Aorta (tissue), 5 donors: ENCODE measurements at places on chromosomes 7 and 10. TPM values are rescaled to one million over a fixed set of nuclear protein-coding genes. Genes with fewer than 3 reads are reported as not detected.

DNA sequence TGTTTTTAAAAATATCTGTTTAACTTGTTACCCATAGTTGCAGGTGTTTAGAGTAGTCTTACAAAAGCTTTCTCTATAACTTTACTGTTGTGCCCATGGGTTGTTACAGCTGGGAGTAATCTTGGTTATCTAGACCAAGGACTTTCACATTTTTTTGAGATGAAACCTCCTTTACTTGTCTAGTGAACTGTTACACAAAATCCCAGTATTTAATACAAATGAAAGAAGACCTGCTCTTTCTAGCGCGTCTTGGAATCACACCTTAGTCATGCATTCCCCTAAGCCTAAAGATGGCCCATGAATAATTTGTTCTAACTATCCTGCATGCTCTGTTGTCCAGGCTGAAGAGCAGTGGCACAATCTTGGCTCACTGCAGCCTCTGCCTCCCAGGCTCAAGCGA lies 38.0 kb downstream of the CSGALNACT2 start:
- no peak for DNase-seq

- DNase-seq: no peak
Measured at GRCh38 chr10:129601737-129602136, 134.7 kb downstream of the MGMT start.

GRCh38 chr10:8400892-8401291 lies 346.4 kb downstream of the GATA3 start:
- no peak for DNase-seq

GRCh38 chr7:148306759-148307158 lies 283.8 kb upstream of the C7orf33 start:
- no peak for DNase-seq

DNA sequence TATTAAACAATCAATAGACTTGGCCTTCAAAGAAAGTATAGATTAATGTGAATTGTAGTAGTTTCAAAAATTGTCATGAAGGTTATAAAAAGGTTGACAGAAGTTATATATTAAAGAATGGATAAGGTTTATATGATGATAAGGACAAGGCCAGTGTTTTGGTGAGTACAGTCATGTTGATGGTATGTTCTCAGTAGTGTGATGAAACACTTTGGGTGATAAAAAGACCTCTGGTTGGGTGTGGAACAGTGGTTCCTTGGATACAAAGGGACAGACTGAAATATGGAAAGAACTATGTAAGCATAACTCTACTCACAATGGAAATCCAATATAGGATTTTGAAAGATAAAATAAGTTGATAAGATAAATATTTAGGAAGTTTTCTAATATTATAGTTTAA lies 866.3 kb downstream of the ANKRD7 start:
- no peak for DNase-seq

- no peak for DNase-seq
Measured at GRCh38 chr7:6248581-6248980, 23.8 kb downstream of the CYTH3 start.

- DNase-seq: no peak
Measured at GRCh38 chr7:30923009-30923773, 11.5 kb downstream of the AQP1 start.

DNA sequence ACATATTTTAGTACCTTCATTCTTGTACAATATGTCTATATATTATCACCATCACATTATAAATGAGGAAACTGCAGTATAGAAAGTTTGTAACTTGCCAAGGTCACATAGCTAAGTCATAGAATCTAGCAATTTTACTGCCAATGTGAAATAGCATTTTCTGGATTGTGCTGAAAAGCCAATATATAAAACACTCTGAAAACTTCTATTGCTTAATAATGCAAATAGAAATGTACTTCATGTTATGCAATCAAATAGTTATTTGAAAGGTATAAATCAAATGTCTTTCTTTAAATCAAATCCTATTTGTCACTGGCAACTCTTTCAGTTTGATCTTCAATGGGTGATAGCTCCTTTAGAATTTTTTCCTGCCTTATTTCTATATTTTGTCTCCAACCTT lies 129.5 kb downstream of the TMEM26 start:
- no peak for DNase-seq

GRCh38 chr10:114715171-114715670 lies 57.1 kb upstream of the ABLIM1 start:
- DNase-seq: no peak

- no peak for DNase-seq
Measured at GRCh38 chr7:14999331-14999730, 96.8 kb upstream of the DGKB start.

GRCh38 chr10:51382181-51382580 lies 307.9 kb downstream of the PRKG1 start:
- no peak for DNase-seq

GRCh38 chr7:117004899-117005298 lies 51.6 kb downstream of the ST7 start:
- DNase-seq: no peak

GRCh38 chr7:73515178-73515577 lies 6.9 kb downstream of the BAZ1B start:
- DNase-seq: no peak

GRCh38 chr7:1662101-1662500 lies 8.0 kb upstream of the ELFN1 start:
- DNase-seq: peak; percentile 49

GRCh38 chr7:72182036-72182435 lies 230.1 kb downstream of the CALN1 start:
- DNase-seq: no peak

GRCh38 chr10:79127151-79127961 lies 58.6 kb downstream of the ZMIZ1 start:
- DNase-seq: peak; percentile 82

DNA sequence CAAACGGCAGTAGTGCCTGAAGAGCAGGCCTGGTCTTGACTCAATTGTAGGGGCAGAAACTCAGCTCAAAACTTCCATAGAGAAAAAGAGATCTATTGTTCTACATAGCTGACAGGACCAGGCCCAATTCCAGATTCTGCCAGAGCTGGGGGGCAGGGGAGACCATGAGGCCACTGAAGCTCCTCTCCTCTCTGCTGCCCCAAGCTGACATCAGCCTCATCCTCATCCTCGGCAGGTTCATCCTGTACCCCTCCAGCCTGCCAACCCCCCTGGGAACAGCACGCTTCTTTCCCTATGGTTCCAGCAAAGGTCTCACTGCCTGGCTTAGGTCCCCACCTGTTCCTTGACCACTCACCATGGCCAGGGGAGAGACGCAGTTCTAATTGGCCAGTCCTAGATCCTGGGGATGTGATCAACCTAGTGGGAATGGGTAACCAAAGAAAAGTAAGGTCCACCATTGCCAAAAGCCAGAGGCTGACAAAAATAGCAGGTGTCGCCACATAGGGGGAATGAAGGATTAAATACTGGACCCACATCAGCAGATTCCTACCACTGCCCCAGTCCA lies 42.9 kb downstream of the CCDC3 start:
- no peak for DNase-seq

- DNase-seq: no peak
Measured at GRCh38 chr10:14656052-14656730, 118.5 kb downstream of the FAM107B start.

DNA sequence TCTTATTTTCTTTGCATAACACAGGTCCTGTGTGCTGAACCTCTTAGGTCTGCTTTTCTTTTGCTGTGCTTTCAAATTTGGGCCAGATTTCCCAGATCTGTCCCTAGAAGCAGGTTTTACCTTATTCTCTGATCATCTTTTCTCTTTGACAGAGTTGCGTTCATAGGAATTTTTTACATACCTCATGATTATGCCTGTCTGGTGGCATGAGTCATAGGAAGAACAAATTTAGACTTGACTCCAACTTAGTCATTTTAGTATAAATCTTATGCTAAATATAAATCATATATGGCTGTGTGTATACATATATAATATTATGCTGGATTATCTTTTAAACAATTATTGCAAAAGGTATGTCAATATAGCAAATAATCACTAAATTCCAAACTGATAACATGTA lies 1038.9 kb downstream of the GRM8 start:
- no peak for DNase-seq

- DNase-seq: no peak
Measured at GRCh38 chr7:21367081-21367480, 60.8 kb upstream of the SP4 start.

DNA sequence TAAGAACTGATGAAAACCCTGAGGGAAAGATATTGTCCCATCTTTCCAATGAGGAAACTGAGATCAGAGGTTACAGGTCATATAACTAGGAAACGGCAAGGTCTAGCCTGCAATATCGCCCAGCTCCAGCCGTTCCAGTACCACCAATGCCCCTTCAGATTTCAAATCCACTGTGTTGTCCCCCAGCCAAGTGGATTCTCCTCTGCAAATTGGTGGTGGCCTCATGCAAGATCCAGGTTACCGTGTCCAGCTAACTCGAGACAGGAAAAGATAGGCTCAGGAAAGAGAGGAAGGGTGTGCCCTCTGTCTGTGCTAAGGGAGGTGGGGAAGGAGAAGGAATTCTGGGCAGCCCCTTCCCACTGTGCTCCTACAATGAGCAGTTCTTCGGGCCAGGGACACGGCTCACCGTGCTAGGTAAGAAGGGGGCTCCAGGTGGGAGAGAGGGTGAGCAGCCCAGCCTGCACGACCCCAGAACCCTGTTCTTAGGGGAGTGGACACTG lies 25.3 kb downstream of the PRSS2 start:
- DNase-seq: no peak

GRCh38 chr7:54879776-54880175 lies 120.8 kb upstream of the SEC61G start:
- DNase-seq: no peak

- DNase-seq: no peak
Measured at GRCh38 chr7:36575832-36576231, 148.5 kb downstream of the AOAH start.

GRCh38 chr7:85474234-85474633 lies 287.4 kb upstream of the SEMA3D start:
- no peak for DNase-seq

The KIAA1217 gene
- 15.9 TPM for total RNA-seq

The SPDYE5 gene
- total RNA-seq: not detected

The NUTM2B gene
- total RNA-seq: 0.42 TPM

The CFAP58 gene
- total RNA-seq: 1.3 TPM

The ADIRF gene
- 688 TPM for total RNA-seq

The TET1 gene
- total RNA-seq: 3.6 TPM

The BAZ1B gene
- 60.0 TPM for total RNA-seq

The ZPBP gene
- not detected for total RNA-seq

The CYP3A7 gene
- not detected for total RNA-seq

The PRKCQ gene
- 1.1 TPM for total RNA-seq

The PNLIPRP2 gene
- not detected for total RNA-seq

The NCF1 gene
- 16.4 TPM for total RNA-seq
